Amygdala (tissue), 56 donors: ENCODE measurements at places on chromosomes 1 and 21.

- DNase-seq = no peak
Observed at GRCh38 chr21:41768437-41769042, 1.7 kb upstream of the RIPK4 start.

GRCh38 chr1:157984469-157984868 is 9.0 kb upstream of the KIRREL1 start:
- DNase-seq = no peak

GRCh38 chr1:219215477-219215876 is 41.8 kb downstream of the LYPLAL1 start:
- DNase-seq = no peak

GRCh38 chr1:215421744-215422143 is 145.4 kb upstream of the KCTD3 start:
- no peak for DNase-seq

GRCh38 chr1:201939148-201939547 is 7.2 kb downstream of the LMOD1 start:
- no peak for DNase-seq

DNA sequence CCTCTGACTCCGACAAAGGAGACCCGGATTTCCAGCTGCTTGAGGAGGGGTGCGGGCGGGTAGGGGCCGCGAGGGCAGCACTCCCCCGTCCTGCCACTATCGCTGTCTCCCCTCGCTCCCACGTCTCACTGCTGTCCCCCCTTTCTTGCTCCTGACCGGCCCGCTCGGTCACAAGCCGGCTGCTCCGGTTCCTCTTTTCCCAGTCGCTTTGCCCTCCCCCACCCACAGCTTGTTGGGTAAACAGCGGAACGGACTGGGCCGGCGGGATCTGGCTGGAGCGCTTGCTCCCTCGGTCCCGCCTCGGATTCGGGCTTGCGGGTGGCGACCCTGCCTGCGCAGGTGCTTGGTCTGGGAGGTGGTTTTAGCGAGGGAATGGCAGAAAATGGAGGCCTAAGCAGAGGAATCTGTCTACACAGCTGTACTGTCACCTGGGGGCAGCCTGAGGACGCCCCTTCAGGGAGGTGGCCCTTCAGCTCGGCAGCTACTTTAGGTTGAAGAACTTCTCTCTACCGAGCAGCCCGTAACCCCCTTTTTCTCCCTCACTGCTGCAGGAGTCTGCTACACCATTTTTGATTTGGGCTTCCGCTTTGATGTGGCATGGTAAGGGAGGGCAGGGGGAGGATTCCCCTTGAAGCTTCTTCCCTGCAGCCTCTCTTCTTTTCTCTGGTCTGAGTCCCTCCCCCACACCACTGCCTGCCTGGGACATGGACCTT is 645 bp downstream of the ATP6V0B start:
- DNase-seq = no peak

GRCh38 chr1:173048621-173049321 is 2.0 kb downstream of the TNFSF18 start:
- no peak for DNase-seq

GRCh38 chr1:190367200-190367599 is 110.5 kb downstream of the BRINP3 start:
- no peak for DNase-seq

GRCh38 chr21:37372951-37373350 is 6.4 kb downstream of the DYRK1A start:
- no peak for DNase-seq

DNA sequence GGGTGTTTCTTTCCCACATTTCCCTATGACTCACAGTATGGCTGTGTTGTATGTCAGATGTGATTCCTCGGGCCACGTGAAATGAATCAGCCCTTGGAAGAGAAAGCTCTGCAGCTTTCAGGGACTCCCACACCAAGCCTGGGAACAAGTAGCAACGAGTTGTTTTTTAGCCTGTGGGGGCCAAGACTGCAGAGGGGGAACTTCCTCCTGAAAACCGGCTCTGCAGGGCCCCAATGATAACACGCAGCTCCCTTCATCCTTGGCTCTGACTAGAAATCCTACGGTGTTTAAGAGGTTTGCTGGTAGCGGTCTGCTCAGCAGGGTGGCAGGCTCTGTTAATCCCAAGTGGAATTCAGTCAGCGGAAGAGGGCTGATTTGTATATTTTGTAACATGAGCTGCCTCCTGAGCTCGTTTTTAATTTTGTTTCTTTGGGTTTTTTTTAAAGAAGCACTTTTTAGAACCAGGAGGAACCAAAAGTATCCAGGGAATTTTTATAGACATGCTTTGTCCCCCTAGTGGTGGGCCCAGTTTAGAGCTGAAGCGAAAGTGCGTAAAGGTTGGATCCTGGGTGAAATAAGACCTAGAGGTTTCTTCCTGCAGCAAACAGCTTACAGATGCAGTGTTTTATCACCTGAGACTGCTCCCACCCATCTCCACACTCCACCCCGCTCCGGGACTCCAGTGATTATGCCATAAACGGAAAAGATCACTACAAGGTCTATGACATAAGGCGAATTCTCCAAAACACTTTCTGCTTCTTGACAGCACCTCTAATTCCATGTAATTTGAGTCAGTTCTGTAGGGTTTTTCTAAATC is 48.8 kb downstream of the LAMC2 start:
- DNase-seq = peak; percentile 13

- no peak for DNase-seq
Observed at GRCh38 chr1:20987831-20988825, 188.6 kb downstream of the EIF4G3 start.

- DNase-seq = no peak
Observed at GRCh38 chr1:116415200-116415698, 42.2 kb downstream of the ATP1A1 start.

DNA sequence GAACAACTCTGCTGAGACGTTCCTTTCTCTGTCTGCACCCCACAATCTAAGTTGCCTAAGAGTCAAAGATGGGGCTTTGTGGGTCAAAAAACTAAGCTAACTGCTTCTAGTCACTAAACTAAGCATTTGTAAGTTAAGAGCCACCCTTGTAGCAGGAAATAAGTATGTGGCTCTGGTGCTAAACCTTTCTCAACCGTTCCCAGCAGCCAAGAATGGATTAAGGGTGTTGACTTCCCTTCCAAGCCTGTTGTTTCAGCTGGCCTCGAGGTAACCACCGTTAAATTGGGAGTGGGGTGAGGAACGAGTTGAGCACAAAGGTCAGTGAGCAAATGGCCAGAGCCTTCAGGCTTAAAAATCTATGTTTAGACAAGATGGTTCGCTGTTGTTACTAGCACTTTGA is 169.1 kb downstream of the TRIM33 start:
- no peak for DNase-seq

DNA sequence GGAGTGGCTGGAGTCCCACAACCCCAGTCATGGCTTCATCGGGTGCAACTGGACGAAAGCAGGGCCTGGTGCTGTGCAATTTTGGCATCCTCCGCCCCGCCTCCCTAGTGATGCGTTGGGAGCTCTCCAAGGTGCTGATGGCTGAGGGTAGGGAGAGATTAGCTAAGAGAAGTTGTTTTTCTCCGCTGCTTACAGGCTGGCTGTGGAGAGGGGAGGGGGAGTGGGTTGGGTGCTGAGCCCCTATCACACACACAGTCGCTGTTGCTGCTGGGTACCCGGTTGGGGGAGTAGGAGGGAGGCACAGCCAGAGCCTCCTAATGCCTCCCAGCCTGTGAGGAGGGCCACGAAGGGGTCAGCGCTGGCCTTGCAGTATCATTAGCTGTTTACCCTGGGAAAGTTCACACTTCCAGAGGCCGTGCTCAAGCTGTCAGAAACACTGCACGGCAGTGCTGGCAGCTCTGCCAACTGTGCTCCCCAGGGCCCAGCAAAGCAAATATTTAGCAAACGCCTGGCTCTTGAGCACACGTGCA is 110.0 kb downstream of the GRIK3 start:
- DNase-seq = no peak

GRCh38 chr1:93124556-93125355 is 45.7 kb downstream of the MTF2 start:
- no peak for DNase-seq

GRCh38 chr1:34784751-34785221 is 3.8 kb downstream of the GJB3 start:
- DNase-seq = no peak

GRCh38 chr1:16289959-16290358 is 53.0 kb upstream of the CPLANE2 start:
- no peak for DNase-seq

DNA sequence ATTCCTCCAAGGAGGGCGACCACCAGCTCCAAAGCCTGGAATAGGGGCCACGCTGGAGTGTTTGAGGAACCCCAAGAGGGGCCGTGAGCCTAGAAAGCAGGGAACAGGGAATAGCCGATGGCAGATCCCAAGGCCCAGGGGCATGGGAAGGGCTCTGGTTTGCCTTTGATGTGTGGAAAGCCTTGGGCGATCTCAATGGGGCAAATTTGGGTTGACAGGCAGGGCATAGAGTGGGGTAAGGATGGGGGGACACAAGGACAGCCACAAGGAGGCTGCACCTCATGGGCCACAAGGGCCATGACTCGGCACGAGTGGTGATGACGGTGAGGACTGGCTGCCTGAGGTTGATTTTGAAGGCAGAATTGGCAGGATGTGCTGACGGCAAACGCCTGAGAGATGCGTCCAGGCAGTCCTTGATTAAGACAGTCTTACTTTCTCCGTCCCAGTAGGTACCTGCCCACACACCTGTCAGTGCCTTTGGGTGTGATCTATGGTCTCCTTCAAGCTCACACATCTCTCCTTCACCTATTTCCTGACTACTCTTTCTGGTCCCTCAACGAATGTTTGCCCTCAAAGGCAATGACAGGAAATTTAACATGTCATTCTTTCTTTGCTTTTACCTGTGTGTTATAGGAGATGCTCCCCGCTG is 2.0 kb upstream of the TMPRSS3 start:
- no peak for DNase-seq

GRCh38 chr1:203126151-203126865 is 1.2 kb upstream of the ADORA1 start:
- DNase-seq = no peak

- DNase-seq = no peak
Observed at GRCh38 chr1:232574889-232575762, 54.8 kb downstream of the SIPA1L2 start.

- no peak for DNase-seq
Observed at GRCh38 chr1:54652168-54652567, 10.6 kb downstream of the MROH7 start.

- DNase-seq = no peak
Observed at GRCh38 chr1:25766721-25767436, 33.1 kb upstream of the SELENON start.

DNA sequence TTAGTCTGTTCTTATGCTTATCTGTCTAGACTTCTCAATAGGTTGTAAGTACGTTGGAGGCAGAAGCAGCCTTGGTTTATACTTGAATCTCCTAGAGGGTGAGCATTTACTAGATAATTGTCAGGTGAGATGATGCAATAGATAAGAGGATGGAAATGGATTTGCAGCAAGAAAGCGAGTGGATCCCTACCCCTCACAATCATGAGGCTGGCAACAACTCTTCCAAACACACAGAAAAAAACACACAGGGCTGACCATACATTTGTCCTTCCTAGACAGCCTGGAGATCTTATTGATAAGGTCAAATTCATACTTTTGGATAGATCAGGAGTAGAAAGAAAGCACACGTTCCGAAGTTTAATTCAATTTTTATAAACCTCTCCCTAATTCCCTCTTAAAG is 481.4 kb upstream of the CAMK1G start:
- no peak for DNase-seq

GRCh38 chr1:247209396-247209795 is 37.6 kb upstream of the ZNF124 start:
- DNase-seq = no peak

GRCh38 chr1:17637055-17637454 is 97.6 kb downstream of the ARHGEF10L start:
- DNase-seq = no peak

DNA sequence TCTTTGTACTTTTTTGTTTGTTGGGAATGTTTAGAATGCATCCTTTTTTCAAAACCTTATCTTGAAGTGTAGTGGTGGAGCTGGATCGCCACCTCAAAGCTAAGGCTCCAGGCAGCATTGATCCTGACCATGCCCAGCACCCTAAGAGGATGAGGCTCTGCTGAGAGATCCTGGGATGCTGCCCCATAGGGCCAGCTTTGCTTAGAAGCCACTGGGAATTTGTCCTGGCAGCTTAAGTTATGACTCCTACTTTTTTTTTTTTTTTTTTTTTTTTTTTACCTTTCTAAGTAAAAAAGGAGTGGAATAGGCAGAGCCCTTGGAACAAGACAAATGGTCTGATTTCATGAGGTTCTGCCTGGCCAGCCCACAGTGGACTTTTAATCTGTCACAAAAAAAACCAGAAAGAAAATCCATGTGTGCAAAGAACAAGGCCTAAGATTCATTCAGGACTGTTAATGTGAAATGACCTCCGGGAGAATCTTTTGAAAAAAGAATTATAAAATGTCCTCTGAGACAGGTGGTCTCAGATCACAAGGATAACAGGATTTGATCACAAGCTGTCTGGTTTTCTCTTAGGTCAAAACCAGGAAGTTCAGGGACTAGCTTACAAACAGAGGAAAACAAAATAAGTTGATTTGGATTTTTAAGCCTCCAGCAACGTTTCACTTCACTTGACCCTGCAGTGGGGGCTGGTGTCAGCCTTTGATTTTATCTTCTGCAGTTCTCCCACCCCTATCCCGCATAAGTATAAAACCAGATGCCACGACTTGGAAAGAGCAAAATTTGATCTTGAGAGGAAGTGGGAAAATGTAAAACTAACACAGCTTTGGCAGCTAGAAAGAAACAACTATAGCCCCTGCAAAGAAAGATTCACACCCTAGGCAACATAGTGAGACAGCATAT is 25.9 kb upstream of the RAP1A start:
- no peak for DNase-seq

GRCh38 chr1:118202076-118202608 is 17.1 kb upstream of the SPAG17 start:
- no peak for DNase-seq

DNA sequence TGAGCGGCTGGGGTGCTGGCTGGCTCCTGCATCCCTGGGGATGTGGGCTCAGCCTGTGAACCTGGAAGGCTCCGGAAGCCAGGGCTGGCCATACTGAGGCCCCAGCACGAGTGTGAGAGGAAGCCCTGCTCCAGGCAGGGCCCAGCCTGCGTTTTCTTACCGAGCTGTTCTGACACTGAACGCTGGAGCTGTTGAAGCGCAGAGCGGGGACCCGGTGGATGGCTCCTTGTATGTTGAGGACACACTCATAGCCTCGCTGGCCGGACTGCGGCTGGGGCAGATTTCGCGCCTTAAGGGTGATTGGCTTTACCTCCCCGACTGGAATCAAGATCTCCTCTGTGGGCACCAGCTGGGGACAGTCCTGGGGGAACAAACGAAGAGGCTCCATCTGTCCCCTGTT is 160.0 kb downstream of the PLXNA2 start:
- DNase-seq = no peak
